K562 (cell line): ENCODE measurements at places on chromosomes 1 and 21.

DNA sequence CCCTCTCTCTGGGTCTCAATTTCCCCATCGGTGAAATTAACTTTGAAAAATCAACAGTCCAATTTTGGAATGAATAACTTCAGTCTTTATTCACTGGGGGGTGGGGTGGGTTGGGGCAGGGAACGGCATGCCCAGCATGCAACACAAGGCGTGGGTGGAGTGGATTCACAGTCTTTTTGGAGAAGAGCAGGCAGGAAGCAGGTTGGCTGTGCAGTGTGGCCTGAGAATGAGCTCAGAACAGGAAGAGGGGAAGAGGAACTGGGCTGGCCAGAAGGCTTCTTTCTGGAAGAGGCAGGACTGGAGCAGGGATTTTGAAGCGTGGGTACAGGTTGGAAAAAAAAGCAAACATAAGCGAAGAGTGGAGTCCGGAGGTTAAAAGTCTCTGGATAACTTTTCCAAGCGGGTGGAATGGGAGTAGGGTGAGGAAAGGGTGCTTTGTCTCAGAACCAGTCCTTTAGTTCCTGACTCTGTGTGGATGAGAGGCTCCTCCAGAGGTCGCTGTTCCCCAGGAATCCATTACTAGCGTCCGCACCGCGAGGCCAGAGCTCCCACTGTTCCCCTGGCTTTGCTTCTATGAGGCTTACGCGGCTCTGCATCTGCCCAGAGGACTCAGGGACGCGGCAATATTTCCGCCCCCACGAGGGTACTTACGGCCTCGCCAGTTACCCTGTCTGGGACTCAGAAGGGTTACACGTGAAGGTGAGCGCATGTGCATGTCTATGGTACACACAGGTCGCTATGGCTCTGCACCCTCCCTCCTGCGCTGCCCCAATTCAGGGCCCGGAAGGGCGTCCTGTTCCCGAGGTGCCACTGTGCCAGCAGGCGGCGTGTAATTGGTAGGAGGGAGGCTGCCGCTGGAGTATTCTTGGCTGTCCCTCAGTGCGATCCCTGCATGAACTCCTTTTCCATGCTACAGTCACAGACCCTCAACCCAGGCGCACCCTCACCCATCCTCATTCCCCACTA is 5.5 kb upstream of the FOXD2 start:
- DNase-seq: peak; percentile 71

DNA sequence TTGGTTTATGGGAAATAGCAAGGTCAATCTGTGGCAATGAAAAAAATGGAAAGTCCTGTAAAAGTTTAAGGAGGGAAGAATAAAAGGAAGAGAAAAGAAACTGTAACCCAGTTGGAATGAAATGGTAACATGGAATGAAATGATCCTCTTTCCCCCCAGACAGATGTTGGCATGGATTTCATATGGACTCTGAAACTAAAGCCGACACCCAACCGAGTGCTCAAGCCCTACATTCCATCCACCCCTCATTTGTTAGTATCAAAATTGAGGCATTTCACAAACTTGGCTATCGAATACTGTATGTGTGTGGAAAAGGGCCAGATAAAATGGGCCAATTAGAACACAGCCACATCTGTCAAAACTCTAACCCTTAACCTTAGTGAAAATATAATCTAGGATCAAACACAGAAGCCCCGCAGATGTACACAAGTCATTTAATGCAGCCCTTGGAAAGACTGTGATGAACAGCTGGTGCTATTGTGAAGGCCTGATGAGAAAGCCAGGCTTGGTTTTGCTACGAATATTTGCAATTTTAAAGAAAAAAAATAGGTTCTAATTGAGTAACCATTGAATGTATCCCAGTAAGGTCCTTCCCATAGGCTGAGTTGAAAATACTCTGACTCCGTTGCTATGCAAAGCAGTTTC is 72.6 kb upstream of the RGL1 start:
- DNase-seq: no peak

DNA sequence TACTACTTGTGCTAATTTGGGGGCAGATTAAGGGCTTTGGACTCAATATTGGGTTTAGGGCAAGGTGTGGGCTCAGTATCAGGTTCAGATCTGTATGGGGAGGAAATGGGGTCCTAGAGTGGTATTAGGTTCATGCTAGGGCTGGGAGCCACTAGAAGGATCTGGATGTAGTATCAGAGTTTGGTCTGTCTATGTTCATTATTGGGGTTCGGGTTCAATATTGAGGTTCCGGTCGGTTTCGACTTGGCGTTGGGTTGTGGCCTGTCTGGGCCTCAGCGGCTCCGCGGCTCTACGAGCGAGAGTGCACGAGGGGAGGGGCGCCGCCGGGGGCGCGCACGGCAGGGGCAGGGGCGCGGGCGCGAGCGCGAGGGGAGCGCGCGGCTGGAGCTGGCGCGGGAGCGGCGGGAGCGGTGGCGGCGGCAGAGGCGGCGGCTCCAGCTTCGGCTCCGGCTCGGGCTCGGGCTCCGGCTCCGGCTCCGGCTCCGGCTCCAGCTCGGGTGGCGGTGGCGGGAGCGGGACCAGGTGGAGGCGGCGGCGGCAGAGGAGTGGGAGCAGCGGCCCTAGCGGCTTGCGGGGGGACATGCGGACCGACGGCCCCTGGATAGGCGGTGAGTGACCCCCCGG is at the start of gene PTPRF:
Gene PTPRF (plus strand): TSS at position 401 of the 624 bp plus-strand sequence. CDS start 14,193 bp downstream, outside the sequence.
- peak; percentile 89 for DNase-seq

GRCh38 chr21:34791776-34792503 is 123.1 kb downstream of the CLIC6 start:
- DNase-seq: no peak

- no peak for DNase-seq
Observed at GRCh38 chr21:15401331-15401730, 328.5 kb upstream of the USP25 start.

DNA sequence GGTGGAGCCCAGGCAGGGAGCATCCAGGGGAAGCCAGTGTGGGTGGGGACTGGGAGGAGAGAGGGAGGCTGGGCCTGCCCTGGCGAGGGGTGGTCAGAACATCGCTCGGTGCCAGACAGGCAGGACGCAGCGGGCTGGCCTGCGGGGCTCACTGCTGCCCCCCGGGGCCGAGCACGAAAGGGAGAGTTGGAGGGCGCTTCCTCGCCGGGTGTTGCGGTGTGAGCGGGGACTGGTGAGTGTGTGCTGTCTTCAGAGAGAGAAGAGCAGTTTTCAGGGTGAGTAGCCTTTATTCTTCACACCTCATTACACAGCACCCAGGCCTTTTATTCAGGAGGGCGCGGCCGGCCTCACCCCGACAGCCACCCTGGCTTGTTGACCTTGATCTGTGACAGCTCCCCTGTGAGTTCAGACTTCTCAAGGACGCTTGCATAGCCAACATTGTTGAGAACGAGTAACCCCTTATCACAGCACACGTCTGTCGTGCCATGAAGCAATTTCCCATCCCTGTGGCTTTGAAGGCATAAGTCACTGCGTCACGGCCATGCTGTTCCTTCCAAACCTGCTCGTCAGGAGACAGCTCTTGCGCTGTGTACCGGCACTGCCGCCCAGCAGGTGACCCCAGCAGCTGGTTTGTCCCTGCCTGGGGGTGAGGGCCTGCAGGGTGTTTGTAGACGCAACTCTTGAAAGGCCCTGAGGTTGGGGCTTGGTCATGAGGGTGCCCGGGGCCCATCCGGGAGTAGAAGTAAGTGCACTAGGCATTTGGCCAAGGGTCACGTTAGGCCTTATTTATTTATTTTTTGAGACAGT is 54.6 kb downstream of the PRKCZ start:
- no peak for DNase-seq

- DNase-seq: peak; percentile 61
Observed at GRCh38 chr1:100265562-100265930, 470 bp upstream of the RTCA start.
